ENCODE measurements at places on chromosomes 16 and 17.

GRCh38 chr16:11014136-11014535, 69.8 kb downstream of the CLEC16A start:
- DNase-seq = no peak

- no peak for DNase-seq
Observed at GRCh38 chr16:76634847-76635697, 357.9 kb downstream of the CNTNAP4 start.

GRCh38 chr16:22684574-22685458, 129.1 kb upstream of the HS3ST2 start:
- no peak for DNase-seq

- DNase-seq = no peak
Observed at GRCh38 chr16:57955572-57956188, 15.2 kb downstream of the CNGB1 start.

DNA sequence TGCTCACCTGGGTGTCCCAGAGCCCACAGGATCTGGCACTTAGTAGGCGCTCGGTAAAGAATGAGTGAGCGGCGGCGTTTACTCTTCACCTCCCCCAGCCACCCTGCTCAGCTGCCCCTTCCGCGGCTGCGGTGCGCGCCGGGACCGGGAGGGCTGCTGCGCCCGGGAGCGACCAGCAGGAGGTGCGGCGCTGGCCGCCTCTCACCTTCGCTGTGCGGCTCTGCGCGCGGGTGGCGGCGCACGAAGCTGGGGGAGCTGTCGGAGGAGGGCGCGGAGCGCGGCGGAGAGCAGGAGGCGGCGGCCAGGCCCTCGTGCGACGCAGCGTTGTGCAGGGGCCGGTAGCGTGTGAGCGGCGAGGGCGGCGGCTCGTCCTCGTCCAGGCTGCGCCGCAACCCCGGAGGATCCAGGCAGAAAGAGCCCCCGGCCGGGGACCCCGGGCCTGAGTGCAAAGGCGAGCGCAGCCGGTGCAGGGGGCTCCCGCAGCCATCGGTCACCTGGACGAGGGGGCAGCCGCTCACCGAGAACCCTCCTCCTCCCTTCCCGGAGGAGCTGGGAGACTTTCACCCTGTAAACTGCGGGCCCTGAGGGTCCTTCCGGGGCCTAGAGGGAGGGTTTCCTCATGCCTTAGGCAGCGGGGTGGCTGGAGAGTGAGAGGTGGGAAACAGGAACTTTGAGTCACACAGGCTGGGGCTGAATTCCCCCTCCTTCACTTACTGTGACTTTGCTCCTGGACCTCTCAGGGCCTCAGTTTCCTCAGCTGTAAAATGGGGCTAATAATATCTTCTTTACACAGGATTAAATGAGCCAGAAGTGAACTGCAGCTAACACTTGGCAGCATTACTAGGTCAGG, 12.5 kb downstream of the SAMD14 start:
- no peak for DNase-seq

DNA sequence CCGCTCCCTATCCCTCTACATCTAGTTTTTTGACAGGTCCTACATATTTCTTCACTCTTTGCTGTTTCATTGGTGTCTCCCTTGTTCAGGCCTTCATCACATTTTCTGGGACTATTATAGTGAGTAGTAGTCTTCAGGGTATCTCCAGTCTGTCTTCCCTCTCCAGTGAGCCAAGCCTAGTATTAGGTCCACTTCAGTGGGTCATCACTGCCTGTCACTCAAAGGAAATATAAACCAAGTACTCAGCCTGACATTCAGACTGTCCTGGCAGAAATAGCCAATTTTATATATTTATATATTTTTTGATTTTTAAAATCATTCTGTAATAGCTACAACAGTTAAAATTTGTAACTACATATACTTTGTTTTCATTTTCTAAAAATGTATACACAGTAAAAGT, 137.8 kb downstream of the CYB561 start:
- no peak for DNase-seq

- DNase-seq = no peak
Observed at GRCh38 chr16:86151239-86151851, 252.4 kb downstream of the IRF8 start.
